CD4-positive, alpha-beta T cell treated with Interferon gamma for 1 hour (primary cell): ENCODE measurements at places on chromosomes 4 and X.
A peak's percentile ranks its signal among the peaks of the same experiment; 100 is the strongest.

DNA sequence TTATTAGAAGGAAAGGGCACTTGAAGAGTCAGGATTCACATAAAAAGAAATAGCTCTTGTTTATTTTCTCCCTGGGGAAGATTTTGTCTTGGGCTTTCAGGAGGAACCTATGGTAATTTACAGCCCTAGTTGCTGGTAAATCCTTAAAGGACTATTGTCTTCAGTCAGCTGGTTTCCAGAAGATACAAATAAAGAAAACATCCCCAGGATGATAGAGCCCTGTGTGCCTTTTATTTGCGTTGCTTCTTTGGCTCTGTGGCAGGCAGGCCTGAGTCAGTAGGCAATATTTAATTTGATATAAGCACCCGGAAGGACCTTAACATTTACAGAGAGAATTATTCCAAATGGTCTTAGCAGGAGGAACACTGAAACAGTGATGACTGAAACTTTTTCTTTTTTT is 131.0 kb upstream of the SLC34A2 start:
- DNase-seq, result no peak

DNA sequence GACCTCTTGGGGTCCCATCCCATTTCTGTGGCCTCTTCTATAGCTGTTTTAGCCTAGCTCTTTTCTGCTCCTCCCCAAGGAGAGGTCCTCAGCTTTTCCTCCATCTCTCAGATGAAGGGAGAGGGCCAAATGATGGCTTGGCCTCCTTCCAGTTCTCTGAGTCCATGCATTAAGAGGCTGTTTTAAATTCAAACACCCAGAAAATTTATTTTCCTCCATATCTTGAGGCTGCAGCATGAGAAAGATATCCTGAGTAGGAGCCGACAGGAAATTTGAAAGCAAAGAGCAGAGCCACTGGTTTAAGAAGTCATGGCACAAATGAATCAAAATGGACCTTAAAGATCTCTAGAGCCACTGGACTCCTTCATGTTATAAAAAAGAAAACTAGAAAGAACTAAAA is 558.8 kb downstream of the MID1IP1 start:
- DNase-seq, result no peak

DNA sequence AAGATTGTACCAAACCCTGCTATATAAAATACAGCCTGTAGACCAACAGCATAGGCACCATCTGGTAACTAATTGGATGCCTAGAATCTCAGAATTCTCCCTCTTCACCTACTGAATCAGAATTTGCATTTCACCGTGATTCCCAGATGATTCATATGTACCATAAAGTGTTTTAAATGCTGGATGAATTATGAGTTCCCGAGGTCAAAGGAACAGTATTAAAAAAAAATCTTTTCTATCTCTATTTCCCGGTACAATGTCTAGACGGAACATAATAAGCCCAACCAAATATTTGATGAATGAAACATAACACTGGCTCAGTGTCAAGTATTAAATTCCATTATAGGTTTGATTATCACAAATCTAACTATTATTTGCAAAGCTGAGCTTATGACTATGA is 280.0 kb downstream of the ANKRD50 start:
- no peak for DNase-seq

DNA sequence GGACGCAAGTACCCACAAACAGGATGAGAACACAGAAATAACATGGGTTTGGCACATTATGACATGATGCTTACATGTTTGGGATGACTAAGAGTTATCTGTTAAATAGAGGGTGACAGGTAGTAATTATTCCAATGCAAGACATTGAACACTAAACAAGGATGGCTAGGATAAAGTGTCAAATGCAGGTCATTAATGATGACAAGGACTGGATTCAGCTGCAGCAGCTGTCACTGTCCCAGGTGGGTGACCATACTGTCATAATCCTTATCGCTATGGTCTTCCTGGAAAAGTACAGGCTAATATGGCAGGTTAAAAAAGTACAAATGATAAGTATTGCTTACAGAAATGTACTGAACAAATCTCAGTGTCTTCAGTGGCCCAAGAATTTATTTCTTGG is 123.9 kb downstream of the ANTXR2 start:
- no peak for DNase-seq

- DNase-seq, result no peak
Observed at GRCh38 chr4:67723949-67724348, 23.0 kb upstream of the UBA6 start.

DNA sequence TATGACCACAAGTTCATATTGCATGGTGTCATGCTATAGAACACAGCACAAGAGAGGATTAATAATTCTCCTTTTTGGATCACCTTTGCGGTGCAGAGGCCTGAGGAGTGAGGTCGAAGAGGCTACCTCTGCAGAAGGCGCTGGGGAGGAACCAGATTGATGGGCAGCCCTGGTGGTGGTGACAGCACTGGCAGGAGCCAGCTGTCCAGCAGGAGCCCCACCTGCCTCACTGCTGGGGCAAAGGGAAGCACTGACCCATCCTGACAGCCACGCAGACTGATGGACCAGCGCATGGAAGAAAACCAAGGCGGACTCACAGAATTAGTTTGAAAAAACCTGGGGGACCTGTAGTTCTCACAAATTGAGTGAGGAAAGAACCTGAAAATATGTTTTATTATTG is 50.9 kb downstream of the COX18 start:
- no peak for DNase-seq

DNA sequence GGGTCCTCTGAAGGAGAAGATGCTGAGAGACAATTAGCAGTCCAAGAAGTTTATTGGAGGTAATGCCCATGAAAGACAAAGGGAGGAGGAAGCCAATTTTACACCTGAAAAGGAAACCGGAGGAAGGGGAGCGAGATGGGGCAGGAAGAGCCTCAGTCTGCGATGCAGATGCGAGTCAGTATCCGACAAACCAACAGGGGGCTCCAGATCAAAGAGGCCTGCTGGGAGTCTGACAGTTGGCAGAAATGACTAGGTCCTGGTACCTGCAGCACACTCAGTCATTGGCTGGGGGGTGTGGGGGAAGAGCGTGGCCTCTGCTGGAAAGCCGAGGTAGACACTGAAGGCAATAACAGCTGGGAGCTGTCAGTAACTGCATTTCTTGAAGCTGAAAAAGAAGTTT is 231.1 kb upstream of the CENPE start:
- DNase-seq, result no peak

- peak; percentile 63 for DNase-seq
Observed at GRCh38 chr4:113901994-113902787, 77.3 kb downstream of the ARSJ start.

- DNase-seq, result no peak
Observed at GRCh38 chrX:7252013-7252610, 104.2 kb upstream of the PUDP start.

GRCh38 chr4:99462875-99463464 is 27.8 kb upstream of the ADH7 start:
- DNase-seq, result no peak

GRCh38 chr4:177879851-177880250 is 437.6 kb upstream of the AGA start:
- DNase-seq, result no peak

- DNase-seq, result no peak
Observed at GRCh38 chr4:184528051-184528450, 53.7 kb upstream of the IRF2 start.

- no peak for DNase-seq
Observed at GRCh38 chr4:109037026-109037425, 265.4 kb downstream of the COL25A1 start.

GRCh38 chr4:13445841-13446790 is 38.0 kb downstream of the RAB28 start:
- DNase-seq, result no peak

DNA sequence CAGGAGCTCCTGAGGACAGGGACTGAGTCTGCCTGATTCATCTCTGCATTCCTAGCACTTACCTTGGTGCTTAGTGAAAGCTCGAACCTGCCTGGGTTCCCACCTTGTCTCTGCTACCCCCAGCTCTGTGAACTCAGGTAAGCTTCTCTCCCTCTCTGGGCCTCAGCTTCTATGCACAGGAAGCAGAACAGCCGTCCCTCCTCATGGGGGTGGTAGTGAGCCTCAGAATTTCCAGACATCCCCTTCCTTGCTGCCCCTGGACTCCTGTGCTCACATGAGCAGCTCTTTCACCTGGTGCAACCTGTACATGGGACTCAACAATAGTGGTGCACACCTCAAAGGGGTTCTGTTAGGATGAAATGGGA is 50.8 kb downstream of the HTRA3 start:
- no peak for DNase-seq

DNA sequence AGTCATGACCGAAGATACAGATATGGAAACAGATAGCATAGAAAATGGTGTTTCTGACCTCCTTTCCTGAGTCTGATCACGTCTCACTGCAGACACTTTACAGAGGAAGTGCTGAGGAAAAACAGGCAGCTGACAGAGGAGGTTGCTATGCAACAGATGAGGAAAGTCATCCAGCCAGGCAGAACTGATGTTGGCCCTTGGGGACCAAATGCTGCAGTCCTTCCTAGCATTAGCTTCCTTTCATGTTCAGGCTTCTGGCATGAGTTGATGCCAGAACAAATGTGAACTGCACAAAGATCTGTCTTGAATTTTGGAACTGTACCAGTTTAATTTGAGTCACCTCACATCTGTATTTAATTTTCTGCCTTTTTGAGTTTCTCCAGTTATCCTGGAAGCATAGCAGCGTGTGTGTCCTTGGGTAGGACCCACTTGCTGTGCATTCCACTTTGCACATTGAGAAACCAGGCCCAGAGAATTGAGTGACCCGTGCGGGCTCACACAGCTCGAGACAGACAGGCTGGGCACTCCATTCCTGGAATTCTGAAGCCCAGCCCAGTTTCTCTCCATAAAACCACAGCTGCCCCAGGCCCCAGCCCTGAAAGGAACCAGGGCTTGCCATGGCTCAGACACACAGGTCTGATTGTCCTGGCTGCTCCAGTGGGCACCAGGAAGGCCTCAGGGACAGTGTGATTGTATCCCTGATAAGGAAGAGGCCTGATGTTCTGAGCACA is 1.4 kb upstream of the MAGED1 start:
- DNase-seq, result no peak

- DNase-seq, result no peak
Observed at GRCh38 chr4:186144946-186145569, 40.6 kb downstream of the FAM149A start.

DNA sequence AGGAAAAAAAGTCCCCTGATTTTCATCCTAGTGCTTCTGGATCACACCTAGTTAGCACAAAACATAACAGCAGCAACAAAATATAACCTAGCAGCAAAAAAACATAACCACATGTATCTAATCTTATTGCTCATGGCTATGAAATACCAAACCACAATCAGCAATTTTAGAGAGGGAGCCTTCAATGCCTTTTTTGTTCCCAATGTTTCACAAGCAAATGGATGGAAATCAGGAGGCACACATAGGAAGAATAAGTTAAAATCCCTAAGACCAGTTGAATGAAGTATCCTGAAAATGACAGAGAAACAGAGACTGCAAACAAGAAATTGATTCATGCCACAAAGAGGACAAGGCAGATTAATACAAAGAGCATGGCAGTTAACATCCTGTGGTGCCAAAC is 361.6 kb downstream of the GPM6A start:
- no peak for DNase-seq

DNA sequence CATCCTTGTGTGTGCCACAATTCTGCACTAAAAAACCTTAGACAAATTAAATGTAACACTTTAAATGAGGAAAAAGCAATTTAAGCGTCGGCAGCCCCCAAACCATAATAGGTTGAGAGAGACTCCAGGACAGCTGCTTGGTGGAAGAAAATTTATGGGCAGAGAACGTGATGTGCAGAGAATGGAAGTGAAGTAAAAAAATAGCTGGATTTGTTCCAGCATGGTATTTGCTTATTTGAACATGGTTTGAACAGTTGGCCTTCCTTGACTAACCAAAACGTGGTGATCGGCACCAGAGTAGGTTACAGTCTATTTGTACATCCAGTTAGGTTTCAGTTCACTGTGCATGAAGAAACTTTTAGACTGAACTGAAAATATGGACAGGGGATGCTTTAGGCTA is 343.0 kb upstream of the CPEB2 start:
- no peak for DNase-seq

GRCh38 chrX:103628386-103629317 is at the start of gene TCEAL1:
TSS of gene TCEAL1 (plus strand) at chrX:103628975. CDS start at chrX:103629917, 942 bp downstream.
- peak; percentile 40 for DNase-seq

GRCh38 chrX:7269991-7270390 is 122.0 kb upstream of the PUDP start:
- DNase-seq, result no peak

DNA sequence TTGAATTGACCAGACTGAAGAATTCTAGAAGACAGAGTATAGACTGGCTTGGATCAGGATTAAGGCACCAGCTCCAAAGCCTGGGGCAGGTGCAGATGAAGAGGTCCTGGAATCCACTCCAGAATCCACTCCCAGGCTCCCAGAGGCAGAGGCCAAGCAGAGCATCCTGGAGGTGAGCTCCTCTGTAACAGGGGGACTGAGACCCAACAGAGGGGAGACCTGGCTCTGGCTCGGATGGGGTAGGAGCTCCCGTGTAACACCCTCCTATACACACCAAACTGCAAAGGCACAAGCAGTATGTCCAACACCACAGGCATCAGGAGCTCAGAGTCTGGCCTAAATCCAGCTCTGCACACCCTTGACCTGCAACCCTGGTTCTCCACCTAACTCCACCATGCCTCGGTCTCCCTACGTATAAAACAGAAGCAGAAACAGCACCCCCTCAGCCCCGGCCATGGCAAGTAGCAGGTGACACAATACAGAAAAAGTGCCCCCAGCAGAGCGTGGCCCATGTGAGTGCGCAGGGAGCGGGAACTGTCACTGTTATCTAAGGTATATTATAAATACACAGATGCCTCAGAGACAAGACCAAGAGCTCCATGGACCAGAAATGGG is 14.9 kb downstream of the RNF212 start:
- DNase-seq, result no peak

DNA sequence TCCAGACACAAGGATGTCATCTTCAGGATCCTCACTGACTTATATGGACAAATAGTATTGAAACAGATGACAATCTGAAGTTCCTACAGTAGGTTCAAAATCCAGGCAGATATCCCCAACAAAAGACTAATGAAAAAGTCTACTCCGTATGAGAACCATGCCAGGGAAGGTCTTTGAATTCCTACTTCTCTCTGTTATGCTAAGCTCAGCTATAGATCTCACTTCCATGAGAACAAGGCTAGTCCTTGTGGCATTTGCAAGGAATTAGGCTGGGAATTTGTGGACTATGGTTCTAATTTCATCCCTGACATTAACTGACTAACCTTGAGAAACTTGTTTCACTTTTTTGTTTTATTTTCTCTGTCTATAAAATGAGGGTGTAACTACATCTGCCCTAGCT is 229.8 kb downstream of the IL1RAPL2 start:
- no peak for DNase-seq

DNA sequence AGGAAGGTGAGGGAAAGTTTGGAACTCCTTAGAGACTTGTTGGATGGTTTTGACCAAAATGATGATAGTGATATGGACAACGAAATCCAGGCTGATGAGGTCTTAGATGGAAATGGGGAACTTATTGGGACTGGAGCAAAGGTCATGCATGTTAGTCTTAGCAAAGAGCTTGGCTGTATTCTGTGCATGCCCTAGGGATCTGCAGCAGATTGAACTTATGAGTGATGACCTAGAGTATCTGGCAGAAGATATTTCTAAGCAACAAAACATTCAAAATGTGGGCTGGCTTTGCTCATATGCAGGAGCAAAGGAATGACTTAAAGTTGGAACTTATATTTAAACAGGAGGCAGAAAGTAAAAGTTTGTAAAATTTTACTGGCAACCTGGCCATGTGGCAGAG is 489.3 kb upstream of the DIPK2B start:
- DNase-seq, result no peak
